ENCODE measurements at places on chromosomes 7 and 10. TPM values are rescaled to one million over a fixed set of nuclear protein-coding genes. Genes with fewer than 3 reads are reported as not detected.

The ASB4 gene
- total RNA-seq, result not detected

The ACSM6 gene
- total RNA-seq, result not detected

The CDC14C gene
- total RNA-seq, result not detected

The MYO1G gene
- 0.13 TPM for total RNA-seq

The TLX1 gene
- total RNA-seq, result not detected

The SLC26A4 gene
- 0.81 TPM for total RNA-seq

The PRTFDC1 gene
- total RNA-seq, result 9.1 TPM

The ETV1 gene
- 4.5 TPM for total RNA-seq

The MEST gene
- 1.1 TPM for total RNA-seq

The PRPS1L1 gene
- not detected for total RNA-seq

The HOXA4 gene
- 0.57 TPM for total RNA-seq
